ENCODE measurements at places on chromosomes 1 and 21.

GRCh38 chr1:33390542-33390941 lies 40.4 kb downstream of the PHC2 start:
- peak; percentile 30 for DNase-seq

DNA sequence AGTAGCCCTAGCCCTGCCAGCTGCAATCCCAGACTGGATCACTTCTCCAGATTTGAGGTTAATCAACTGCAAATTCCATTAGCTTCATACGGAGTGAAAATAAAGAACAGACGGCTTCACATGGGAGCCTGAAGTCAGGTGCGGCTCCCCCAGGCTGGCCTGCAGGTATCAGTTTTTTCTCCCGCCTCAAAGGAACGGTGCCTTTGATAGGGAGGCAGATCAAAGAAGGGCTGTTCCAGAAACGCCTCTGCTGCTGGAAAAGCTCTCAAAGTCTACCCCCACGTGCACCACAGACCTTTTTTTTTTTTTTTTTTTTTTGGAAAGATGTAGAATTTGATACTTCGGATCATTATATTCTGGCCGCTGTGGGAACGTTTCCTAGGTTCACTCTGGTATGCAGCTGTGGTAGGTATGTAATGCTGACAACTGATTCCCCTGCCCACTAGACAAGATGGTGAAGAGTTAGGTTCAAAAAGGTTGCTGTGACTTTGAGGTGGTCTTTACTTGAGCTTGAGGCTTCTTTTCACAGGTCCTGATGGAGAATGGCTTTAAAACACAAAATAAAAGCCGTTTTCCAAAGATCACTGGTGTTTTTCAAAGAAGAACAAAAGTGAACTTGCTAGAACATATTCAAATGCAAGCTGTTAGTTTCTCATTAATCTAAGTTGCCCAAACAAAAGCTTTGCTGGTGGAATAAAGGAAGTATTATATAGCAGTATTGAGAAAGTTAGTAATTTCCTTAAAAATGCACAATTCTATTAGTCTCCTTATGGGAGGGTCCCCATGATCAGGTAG lies 189.0 kb upstream of the NFIA start:
- no peak for DNase-seq

- DNase-seq = no peak
Observed at GRCh38 chr1:5565281-5566125, 426.7 kb downstream of the NPHP4 start.

- no peak for DNase-seq
Observed at GRCh38 chr1:66437136-66437401, 96.9 kb upstream of the SGIP1 start.

GRCh38 chr1:172661107-172661506 lies 2.2 kb downstream of the FASLG start:
- DNase-seq = no peak

DNA sequence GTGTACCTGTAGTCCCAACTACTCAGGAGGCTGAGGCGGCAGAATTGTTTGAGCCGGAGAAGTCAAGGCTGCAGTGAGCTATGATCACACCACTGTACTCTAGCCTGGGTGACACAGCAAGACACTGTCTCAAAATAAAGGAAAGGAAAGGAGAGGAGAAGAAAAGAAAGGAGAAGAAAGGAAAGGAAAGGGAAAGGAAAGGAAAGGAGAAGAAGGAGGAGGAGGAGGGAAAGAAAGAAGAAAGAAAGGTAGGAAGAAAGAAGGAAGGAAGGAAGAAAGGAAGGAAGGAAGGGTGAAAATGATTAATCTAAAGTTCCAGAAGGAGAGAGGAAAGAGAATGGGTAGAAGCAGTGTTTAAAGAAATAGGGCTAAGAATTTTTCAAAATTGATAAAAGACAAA lies 12.2 kb downstream of the SPOCD1 start:
- DNase-seq = no peak

DNA sequence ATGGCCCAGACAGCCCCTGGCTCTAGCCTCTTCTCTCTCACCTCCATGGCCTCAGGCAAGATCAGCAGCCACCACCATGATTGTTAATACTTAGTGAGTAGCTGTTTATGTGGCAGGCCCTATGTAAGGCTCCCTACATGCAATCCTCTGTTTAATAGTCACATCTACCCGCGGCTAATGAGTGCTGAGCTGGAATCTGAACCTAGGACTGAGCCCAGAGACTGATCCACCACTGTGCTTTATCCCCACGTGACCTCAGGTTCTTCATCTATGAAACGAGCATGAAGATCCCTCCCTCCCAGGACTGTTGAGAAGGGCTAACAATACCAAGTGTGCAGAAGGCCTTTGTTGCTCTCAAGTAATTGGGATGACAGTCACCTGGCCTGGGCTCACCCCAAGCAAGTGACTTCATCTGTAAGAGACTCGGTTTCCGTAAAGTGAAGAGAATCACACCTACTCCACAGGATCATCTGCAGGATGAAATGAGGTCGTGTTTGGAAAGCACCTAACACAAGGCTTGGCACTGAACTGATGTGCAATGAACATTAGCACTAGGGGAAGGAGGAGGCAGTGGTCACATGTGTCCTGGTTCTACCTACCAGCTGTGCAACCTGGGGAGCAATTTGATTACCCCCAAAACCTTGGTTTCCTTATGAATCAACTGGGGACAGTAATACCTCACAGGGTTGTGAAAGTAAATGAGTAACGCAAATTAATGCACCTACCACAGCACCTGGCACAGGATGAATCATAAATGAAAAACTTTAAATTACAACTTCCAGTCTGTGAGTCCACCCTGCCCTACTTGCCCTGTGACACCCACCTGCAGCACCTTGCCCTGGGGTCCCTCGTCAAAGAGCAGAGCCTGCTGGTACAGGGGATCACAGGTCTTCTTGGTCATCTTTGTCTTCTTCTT lies 37.2 kb downstream of the RIMS3 start:
- DNase-seq = peak; percentile 13

DNA sequence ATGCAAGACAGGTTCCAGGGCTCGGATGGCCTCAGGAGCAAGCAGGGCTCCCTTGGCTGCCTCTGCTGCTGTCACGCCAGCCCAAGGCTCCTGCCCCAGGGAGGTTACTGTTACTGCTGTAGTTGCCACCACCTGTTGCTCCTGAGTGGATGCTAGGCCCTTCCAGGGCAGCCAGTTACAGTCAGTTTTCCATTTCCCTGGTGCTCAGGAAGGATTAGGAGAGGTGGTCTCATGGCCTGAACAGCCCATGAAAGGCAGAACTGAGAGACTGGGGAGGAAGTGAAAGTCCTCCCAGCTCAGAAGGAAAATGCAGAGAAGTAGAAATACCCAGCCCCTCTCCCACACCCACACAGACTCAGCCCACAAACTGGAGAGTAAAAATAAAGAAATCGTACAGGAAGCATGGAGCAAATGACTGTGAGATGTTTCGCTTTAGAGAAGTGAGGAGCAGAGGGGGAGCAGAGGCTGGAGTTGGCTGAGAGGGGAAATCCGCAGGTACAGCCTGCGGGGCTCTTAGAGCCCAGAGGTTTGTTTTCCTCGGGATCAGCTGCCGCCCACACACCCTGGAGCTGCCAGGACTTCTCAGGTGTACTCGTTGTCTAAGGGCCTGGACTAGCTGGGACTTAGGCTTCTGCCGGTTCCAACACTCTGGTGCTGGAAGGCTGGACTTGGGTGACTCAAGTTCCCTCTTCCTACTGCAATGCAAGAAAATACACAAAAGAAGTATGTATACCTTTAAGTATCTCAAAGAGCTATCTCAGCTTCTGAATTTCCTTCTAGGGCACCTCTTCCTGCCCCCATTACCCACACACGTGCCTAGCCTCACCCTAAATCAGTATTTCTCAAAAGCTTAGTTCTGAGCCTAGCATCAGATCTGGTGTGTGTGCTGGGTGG lies 2.3 kb downstream of the IL6R start:
- peak; percentile 26 for DNase-seq

DNA sequence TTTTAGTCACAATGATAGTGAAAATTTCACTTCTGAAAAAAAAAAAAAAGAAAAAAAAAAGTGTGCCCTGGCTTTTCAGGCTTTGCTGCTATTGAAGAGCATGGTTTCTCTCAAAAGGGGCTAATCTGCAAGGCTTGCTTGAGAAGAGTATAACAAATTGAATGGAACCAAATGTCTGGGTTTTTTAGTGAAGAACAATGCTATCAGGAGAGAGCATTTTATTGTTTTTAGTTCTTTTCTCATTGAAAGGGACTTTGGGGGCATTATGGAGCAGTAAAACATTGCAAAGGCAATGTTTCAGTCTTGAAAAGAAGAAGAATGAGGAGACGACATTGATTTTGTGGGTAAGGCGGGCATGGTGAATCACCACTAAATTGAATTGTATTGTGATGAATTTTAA lies 28.2 kb downstream of the VCAM1 start:
- DNase-seq = no peak

- DNase-seq = no peak
Observed at GRCh38 chr1:78360584-78360983, 130.2 kb upstream of the PTGFR start.

DNA sequence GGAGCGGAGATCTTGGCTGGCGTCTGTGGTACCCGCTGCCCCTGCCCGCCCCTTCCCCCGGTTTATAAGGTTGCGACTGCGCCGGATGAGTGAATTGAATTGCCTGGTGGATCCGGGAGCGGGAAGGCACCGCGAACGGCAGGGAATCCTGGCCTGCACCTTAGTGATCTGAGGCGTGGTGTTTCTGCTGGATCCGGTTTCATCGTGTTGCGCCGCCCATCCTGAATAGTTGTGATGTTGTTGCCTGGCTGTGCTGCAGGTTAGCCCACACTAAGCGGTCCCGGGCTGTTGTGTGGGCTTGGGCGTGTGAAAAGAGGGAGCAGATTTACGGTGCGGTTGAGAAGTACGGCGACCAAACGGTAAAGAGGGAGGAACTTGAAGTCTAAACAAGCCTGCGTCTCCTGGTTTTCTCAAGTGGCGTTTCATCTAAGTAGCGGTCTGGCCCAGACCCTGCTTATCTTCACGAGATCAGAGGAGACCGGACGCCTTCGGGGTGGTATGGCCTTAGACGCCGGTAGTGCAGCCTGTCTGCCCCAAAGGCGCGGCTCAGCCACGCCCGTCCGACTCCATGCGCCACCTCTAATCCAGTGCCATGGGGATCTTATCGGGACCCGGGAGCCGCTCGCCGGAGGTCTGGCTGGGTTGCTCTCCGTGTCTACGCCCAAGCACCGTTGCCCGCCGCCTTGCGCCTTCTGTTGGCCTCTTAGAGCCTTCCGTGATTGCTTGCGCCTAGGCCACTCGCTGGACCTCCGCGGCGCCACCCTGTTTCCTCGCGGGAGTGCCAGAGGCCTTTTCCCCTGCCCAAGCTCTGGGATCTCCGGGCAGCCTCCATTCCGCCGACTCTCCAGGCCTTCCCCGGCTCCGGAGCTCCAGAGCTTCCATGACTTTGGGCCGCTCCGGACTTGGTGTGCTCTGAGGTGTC lies 87.5 kb upstream of the RHOU start:
- DNase-seq = peak; percentile 82

GRCh38 chr1:58345215-58346035 lies 201.1 kb downstream of the OMA1 start:
- DNase-seq = no peak

- no peak for DNase-seq
Observed at GRCh38 chr1:2556678-2557481, 709 bp downstream of the TNFRSF14 start.

- no peak for DNase-seq
Observed at GRCh38 chr1:246533371-246533905, 26.4 kb upstream of the SMYD3 start.

- DNase-seq = peak; percentile 96
Observed at GRCh38 chr1:109931189-109931731, 20.6 kb downstream of the CSF1 start.

- no peak for DNase-seq
Observed at GRCh38 chr1:19036041-19036812, 79.8 kb upstream of the IFFO2 start.

DNA sequence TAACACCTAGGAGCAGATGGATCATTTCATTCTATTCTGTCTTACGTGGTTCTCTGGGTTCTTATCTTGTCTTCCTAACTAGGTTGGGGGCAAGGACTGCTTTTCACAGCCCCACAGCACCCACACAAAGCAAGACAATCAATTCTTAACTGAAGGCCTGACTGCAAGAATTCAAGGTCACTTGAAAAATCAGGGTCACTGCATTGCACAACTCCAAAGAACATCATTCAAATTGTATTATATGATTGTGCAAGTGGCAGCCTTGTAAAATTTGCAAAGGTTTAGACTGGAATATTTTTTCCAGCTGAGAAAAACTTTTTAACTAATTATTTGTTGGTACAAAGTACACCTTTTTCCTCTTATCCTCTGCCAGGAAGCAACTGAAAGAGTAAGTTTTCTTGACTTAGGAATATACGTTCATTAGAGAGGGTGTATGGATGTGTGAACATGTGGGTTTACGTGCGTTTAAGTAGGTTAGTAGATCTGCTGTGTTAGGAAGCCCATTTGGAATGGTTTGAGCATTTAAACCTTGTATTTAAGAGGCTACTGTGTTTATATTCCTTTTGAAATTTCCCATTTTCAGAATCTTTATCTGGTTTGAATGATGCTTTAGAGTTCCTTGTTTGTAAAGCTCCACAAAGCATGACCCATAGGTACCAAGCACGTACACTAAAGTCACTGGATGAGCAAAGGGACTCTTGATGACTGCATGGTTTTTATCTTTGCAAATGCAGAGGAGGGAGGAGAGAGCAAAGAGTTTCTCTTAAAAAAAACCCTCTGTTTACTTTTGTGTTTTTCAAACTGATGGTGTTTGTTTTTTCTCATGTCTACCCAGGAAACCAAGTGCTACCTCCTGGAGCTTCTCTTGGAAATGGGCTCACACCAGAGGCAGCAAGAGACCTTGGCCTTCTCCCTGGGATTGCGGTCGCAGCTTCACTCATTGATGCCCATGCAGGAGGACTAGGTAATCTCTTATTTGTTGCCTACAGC lies 214.9 kb downstream of the FGGY start:
- DNase-seq = no peak

GRCh38 chr1:113874012-113874879 lies 2.7 kb upstream of the PTPN22 start:
- DNase-seq = no peak

GRCh38 chr1:181559142-181559541 lies 75.8 kb downstream of the CACNA1E start:
- DNase-seq = no peak

DNA sequence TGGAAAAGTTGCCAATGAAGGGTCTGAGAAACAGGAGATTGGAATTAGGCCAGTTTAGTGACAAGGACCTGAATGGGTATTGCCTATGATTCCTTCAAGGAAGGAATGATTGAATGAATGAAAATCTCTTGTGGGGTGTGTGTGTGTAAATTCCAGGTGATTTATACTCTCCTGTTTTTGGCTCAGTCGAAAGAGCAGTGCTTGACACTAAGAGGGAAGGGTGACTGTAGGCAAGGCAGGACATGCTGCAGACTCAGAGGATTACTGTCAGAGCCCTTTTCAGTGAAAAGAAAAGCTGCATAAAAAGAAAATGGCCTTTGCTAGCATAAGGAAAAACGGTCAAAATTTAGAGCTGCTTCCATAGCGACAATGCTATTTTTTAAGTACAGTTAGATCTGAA lies 30.1 kb downstream of the C1orf21 start:
- DNase-seq = no peak

DNA sequence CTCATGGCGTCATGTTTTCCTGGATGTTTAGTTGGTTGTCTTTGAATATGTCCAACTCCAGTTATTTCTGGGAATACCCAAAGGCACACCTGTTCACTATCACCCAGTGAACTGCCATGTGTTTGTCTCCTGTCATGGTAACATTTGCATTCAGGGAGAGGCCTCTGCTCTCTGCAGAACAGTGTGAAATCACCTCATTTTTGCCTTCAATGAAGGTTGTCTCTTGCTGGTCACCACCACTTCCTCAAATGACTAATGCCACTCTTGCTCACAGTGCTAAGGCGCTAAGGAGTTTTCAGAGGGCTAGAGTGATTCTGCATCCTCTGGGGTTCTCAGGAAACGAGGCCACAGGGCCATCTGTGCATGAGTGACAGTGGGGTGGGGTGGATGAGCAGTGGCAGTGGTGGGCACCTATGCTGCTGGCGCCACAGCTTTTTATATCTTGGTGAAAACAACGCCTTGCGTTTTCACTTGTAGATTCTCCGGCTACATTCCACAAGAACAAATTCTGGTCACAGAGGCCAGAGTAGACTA lies 60.0 kb upstream of the ATP5PO start:
- DNase-seq = peak; percentile 9
